ENCODE measurements at places on chromosomes 12 and 14.

- no peak for DNase-seq
These were observed 435.2 kb upstream of the DCN start for GRCh38 chr12:91617818-91618217.

- no peak for DNase-seq
These were observed 193.3 kb downstream of the DPF3 start for GRCh38 chr14:72700338-72701236.

DNA sequence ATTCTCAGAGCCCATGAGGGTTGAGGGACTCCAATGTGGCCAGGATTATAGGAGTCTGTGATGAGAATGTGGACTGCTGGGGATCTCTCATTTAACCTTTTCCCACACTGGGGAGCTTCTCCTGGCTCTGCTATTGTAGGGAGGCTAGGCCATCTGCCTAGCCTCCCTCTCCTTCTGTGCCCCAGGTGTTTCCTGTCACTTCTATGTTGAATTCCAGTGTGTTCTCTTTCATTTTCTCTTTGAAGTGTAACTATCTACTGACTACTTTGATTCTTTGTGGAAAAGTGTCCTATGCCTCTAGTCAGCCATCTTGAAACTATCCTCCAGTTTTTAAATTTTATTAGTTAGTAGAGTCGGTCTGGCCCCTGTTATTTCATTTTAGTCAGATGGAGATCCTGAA, 53.4 kb upstream of the ABCD2 start:
- no peak for DNase-seq

DNA sequence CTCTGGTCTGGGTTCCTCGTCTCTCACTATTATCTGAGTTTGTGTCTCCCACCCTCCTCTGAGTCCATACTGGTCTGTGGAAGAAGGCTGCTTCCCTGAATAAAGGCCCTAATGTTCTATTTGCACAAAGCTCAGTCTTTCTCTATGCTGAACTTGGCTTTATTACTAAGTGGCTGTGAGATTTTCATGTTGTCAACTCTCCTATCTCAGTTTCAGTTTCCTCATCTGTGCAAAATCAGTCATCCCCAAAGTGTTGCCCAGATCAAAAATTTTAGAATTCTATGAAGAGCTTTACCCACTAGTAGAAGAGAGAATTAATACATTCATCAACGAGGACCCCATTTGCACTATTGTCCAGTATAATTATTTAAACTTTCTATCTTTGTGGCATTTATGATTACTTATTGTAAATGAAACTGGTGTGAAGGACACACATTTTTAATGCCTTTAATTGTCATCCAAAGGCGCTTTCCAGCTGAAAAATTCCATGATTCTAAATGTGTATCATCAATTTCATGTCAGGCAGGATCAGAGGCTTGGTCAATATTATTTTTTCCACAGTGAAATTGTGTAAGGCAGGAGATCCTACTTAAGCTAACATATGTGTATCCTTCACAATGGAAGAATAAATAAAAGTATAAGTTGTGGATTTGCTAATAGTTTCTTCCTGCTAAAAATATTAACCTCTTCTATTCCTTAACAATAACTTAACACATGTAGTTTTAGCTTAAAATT, 79.1 kb upstream of the EEA1 start:
- DNase-seq, result no peak

DNA sequence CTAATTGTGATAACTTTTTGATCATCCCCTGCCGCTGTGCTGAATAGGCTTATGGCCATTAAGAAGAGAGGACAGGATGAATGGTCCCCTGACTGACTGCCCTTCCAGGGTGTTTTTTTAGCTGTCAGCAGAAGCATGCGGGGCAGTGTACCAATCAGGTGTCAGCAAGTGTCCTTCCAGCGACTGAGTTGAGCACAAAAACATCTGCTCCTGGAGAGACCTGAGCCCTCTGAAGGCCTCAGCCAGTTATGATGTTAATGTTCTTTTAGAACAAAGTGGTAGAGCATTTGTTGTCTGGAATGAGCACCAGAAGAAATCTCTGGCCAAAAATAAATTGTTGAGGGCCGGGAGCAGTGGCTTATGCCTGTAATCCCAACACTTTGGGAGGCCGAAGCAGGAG, 37.5 kb downstream of the P2RX7 start:
- no peak for DNase-seq

DNA sequence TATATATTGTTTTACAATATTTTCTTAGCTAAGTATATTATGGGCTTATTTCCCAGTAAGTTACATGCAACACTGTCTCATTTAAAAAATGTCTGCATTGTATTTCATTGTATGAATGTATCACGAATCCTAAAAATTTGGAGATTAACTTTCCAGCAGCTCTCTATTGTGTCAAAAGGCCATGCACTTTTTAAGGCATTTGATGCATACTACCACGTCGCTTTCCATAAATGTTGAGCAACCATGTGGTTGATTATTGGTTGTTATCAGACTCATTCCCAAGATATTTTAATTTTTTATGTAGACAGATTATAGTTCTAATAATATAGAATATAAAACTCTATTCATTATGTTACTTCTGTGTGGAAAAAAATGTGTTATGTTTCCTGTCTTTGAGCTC, 79.9 kb downstream of the SMOC1 start:
- no peak for DNase-seq

DNA sequence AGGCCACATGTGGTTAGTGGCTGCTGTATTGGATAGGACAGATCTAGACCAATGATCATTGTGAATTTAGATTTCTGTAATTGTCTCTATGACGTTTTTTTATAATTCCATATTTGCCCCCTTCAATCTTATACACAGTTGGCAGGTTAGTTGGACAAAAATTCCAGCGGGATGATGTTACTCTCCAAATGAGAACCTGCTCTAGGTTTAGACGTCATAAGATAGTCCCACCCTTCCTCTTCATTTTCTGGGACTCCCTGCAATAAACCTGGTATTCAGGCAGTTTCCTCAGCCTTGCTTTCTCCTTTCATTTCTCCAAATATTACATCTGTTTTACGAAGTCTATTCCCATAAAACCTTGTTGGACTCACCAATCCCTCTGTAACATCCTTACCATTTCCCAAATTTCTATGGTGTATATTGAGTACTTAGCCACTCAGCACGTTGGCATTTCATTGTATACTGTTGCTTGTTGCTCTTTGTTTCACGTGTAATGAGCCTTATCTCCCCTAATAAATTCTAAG, 10.2 kb downstream of the FBXO34 start:
- no peak for DNase-seq

DNA sequence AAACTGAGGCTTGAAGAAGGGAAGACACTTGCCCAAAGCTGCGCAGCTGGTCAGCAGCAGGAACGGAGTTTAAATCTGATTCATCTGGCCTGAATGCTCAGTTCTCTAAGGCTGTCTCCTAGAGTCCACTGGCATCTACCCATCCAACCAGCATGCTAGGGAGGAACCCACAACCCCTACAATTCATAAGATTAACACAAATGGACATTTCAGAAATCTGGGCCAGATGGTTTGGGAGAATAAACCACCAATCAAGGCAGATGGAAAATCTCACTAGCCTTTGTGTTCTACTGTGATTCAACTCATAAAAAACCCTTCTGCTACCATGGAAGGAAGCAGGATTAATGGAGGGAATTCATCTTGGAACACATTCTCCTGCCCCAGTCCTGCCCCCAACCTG, 67.8 kb downstream of the WSCD2 start:
- DNase-seq, result no peak
